ENCODE measurements at places on chromosomes 4 and X. TPM values are rescaled to one million over a fixed set of nuclear protein-coding genes. Genes with fewer than 3 reads are reported as not detected.
A peak's percentile ranks its signal among the peaks of the same experiment; 100 is the strongest.

DNA sequence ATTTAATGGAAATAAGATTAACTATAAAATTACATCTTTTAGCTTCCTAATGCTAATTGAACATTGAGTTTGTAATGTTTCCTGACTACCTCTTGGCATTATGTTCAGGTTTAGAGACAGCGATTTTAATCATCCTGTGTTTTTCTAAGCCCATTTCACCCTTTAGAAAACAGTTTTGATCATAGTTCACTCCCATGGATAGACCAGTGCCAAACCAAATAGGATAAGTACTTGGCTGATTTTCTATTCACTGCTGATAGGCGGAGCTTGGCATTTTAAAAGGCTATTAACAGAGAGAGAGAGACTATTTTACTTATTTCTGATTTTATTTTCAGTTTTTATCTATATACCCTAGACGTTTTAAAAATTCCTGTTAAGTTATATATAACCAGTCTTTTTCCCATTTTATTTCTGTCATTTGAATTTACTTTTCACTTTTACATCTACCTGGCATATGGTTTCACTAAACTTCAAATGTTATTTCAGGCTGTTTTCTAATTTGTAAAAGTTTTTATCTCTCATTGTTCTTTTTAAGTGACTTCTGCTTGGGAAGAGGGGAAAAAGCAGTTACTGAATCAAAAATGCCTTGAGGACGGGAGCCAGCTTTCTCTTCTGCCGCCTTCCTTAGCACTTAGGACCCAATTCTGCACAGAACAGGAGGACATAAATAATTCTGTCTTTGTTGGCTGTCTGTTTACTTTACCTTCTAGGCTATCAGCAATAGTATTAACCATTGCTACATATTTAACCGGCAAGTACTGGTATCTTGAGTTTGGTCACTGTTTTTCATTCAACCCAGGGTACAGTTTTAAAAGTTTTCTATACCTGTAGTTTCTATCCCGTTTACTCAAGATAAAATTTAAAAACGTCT, 46.4 kb downstream of the SGMS2 start:
- no peaks in the 10 kb centered on the region for H3K4me1 ChIP-seq
- H3K27ac ChIP-seq, result no peak overlapping the region
- no peak overlapping the region for H3K4me3 ChIP-seq
- no peaks in the 10 kb centered on the region for H3K36me3 ChIP-seq

- H3K4me1 ChIP-seq, result peaks cover 35% of the 10 kb centered on the region
- no peak for DNase-seq
- peaks cover 24% of the 10 kb centered on the region for H3K36me3 ChIP-seq
- peak overlapping the region; percentile 74 for H3K4me3 ChIP-seq
- peaks cover 4% of the 10 kb centered on the region for H3K27me3 ChIP-seq
- peak overlapping the region; percentile 45 for H3K27ac ChIP-seq
Observed at GRCh38 chr4:24858550-24858949, 54.3 kb downstream of the CCDC149 start.

IDS gene
- total RNA-seq, result 86.4 TPM

GRCh38 chr4:38166082-38166481, 205.9 kb downstream of the PTTG2 start:
- peaks cover under 1% of the 10 kb centered on the region for H3K4me1 ChIP-seq
- DNase-seq, result no peak
- peaks cover 11% of the 10 kb centered on the region for H3K36me3 ChIP-seq
- H3K4me3 ChIP-seq, result no peak overlapping the region
- H3K27me3 ChIP-seq, result peaks cover 5% of the 10 kb centered on the region
- no peak overlapping the region for H3K27ac ChIP-seq

DNA sequence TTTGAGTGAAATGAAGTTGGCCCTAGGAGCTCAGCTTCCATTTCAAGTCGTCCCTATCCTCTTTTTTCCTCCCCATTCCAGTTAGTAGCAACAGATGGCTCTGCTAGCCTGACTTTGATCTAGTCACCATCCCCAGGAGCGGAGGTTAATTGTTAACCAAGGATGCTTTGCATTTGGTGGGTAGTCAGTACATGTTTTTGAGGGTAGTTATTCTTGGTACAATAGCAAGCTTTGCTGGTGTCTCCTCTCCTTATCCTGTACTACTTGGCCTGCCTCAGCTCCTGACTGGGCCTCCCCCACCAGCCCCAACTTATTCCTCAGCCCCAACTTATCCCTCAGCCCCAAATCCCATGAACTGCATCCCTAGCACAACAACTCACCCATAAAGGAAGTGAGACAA, 14.8 kb upstream of the RTL5 start:
- no peak overlapping the region for H3K4me3 ChIP-seq
- H3K4me1 ChIP-seq, result peaks cover 15% of the 10 kb centered on the region
- no peak overlapping the region for H3K27ac ChIP-seq
- H3K27me3 ChIP-seq, result peaks cover 2% of the 10 kb centered on the region

DNA sequence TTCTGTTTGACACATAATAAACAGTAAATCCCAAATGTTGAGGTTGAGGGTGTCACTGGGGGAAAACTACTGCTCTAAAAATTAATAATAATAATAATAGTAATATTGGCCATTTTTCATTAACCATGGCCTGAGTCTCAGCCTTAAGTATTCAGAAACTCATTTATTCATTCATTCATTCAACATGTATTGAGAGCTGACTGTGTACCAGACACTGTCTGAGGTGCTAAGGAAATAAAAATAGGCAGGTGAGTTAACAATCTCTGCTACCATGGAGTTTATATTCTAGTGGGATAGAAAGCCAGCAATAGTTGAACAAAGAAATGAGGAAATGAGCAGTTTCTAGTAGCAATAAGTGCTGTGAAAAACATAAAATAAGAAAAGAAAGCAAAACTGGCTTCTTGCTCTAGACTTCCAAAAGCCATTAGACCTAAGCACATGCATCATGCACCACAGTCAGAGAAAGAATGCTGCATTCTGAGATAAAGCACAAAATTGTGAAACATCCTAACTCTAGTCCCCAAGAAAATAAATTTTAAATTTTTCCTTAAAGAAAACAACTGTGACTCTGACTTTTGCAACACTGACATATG, 278.7 kb downstream of the RCHY1 start:
- no peak overlapping the region for H3K27ac ChIP-seq
- H3K27me3 ChIP-seq, result peaks cover 2% of the 10 kb centered on the region
- no peak for DNase-seq
- H3K4me3 ChIP-seq, result no peak overlapping the region
- no peaks in the 10 kb centered on the region for H3K36me3 ChIP-seq
- H3K4me1 ChIP-seq, result no peaks in the 10 kb centered on the region

RHOH gene
- not detected for total RNA-seq

GRCh38 chrX:47662144-47662657, 3.2 kb upstream of the UXT start:
- no peak overlapping the region for H3K27ac ChIP-seq
- no peak overlapping the region for H3K4me3 ChIP-seq
- no peak for DNase-seq
- no peaks in the 10 kb centered on the region for H3K36me3 ChIP-seq
- H3K4me1 ChIP-seq, result no peaks in the 10 kb centered on the region

ESX1 gene
- total RNA-seq, result not detected

MAGEA9B gene
- total RNA-seq, result not detected

GRCh38 chr4:138697851-138698250, 317.7 kb upstream of the NOCT start:
- H3K4me3 ChIP-seq, result no peak overlapping the region
- no peaks in the 10 kb centered on the region for H3K36me3 ChIP-seq
- H3K27ac ChIP-seq, result peak overlapping the region; percentile 68
- peaks cover 4% of the 10 kb centered on the region for H3K27me3 ChIP-seq

- H3K4me1 ChIP-seq, result peaks cover 2% of the 10 kb centered on the region
- no peak overlapping the region for H3K27ac ChIP-seq
- no peak for DNase-seq
- no peaks in the 10 kb centered on the region for H3K36me3 ChIP-seq
- no peak overlapping the region for H3K4me3 ChIP-seq
- no peaks in the 10 kb centered on the region for H3K27me3 ChIP-seq
Observed at GRCh38 chrX:57651169-57651919, 28.7 kb downstream of the NLRP2B start.

GRCh38 chr4:92307181-92307580, 3.4 kb downstream of the GRID2 start:
- no peak overlapping the region for H3K4me3 ChIP-seq
- peaks cover 12% of the 10 kb centered on the region for H3K27me3 ChIP-seq
- H3K36me3 ChIP-seq, result no peaks in the 10 kb centered on the region
- H3K4me1 ChIP-seq, result peaks cover 3% of the 10 kb centered on the region
- no peak overlapping the region for H3K27ac ChIP-seq
- no peak for DNase-seq

PRRG1 gene
- total RNA-seq, result 4.4 TPM

DNA sequence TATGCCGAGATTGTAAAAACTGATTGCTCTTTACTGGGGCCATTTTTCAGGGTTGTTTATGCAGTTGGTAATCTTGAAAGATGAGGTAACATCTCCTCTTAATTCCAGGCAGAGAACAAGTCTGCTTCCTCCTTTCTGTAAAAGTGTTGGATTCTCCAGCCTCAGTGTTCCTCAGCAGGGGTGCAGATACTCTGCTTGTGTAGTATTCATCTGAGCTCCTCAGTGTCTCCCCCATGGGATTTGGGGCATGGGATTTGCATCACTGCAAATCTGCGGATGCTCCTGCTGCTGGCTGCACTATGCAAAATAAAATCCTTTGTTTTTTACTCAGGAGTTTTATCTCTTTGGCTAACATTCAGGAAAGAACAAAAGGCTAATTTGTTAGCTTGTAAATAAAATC, 104.9 kb upstream of the ATP8A1 start:
- H3K4me1 ChIP-seq, result peaks cover 3% of the 10 kb centered on the region
- H3K36me3 ChIP-seq, result no peaks in the 10 kb centered on the region
- no peak overlapping the region for H3K4me3 ChIP-seq

SMIM10L2A gene
- 3.4 TPM for total RNA-seq

FHIP1A gene
- total RNA-seq, result 2.4 TPM

SLC2A9 gene
- not detected for total RNA-seq

GAB1 gene
- 29.7 TPM for total RNA-seq

- no peak overlapping the region for H3K4me3 ChIP-seq
- no peak overlapping the region for H3K27ac ChIP-seq
- DNase-seq, result no peak
- H3K36me3 ChIP-seq, result no peaks in the 10 kb centered on the region
- H3K4me1 ChIP-seq, result no peaks in the 10 kb centered on the region
- no peaks in the 10 kb centered on the region for H3K27me3 ChIP-seq
Observed at GRCh38 chr4:187550256-187550950, 445.2 kb upstream of the ZFP42 start.

KCTD8 gene
- total RNA-seq, result 23.2 TPM

GPM6B gene
- total RNA-seq, result 516 TPM

GRCh38 chr4:80196259-80196921, 913 bp upstream of the PRDM8 start:
- H3K4me1 ChIP-seq, result peaks cover 30% of the 10 kb centered on the region
- peak; percentile 67 for DNase-seq
- H3K27me3 ChIP-seq, result peaks cover 11% of the 10 kb centered on the region
- H3K27ac ChIP-seq, result peak overlapping the region; percentile 45

LEF1 gene
- total RNA-seq, result 0.98 TPM

- no peak overlapping the region for H3K27ac ChIP-seq
- H3K4me3 ChIP-seq, result no peak overlapping the region
- DNase-seq, result no peak
Observed at GRCh38 chrX:69109706-69110105, 55.5 kb downstream of the PJA1 start.

TCEANC gene
- 6.3 TPM for total RNA-seq

- H3K27ac ChIP-seq, result no peak overlapping the region
- no peaks in the 10 kb centered on the region for H3K36me3 ChIP-seq
- no peaks in the 10 kb centered on the region for H3K27me3 ChIP-seq
- no peak for DNase-seq
Observed at GRCh38 chrX:97527725-97528124, 644.0 kb downstream of the RPA4 start.

DNA sequence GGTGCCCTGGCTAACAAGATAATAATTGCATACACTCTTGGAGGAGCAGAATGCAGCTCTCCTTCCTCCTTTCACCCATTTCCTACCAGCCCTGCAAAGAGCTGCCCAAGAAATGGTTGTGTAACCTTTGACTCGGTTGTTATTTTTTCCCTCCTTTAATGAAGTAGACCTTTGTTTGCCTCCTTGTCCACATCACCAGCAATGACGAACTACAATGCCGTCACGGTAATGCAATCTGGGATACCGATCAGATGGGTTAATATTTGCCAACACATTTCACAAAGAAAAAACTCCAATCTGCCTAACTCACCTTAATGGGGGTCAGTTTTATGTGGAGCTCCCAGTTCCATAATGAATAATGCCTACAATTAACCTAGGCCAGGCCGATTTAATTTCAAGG, 32.0 kb downstream of the GPRIN3 start:
- no peak overlapping the region for H3K4me3 ChIP-seq
- H3K4me1 ChIP-seq, result peaks cover 28% of the 10 kb centered on the region
- H3K36me3 ChIP-seq, result peaks cover 8% of the 10 kb centered on the region
- H3K27me3 ChIP-seq, result no peaks in the 10 kb centered on the region
- DNase-seq, result no peak

DNA sequence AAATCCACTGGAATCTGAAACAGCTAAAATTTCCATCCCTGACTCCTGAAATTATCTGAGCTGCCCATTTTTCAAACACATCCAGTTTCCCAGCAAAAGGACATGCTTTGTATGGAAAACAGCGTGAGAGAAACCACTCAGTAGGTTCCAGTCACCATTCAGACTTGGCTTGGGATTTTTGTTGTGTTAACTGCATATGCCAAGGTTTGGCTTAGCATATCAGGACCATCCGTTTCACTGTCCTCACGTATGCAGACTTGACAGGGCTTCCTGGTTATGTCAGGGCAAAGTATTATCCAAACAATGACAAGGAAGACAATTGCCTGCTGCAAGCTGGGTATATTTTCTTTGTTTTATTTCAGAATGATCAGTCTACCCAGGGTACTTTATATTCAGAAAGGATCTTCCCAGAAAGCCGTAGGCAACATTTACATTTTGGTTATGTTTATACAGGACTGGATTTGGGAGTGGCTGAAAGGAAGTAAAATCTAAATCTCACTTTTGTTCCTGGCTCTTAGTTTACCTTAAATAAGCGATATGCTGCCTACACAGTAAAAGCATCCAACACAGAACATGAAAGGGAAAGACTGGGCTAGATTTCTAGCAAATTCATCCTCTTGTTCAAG, 41.3 kb upstream of the CCKAR start:
- no peak overlapping the region for H3K4me3 ChIP-seq
- no peaks in the 10 kb centered on the region for H3K4me1 ChIP-seq
- no peak overlapping the region for H3K27ac ChIP-seq
- DNase-seq, result no peak
- H3K27me3 ChIP-seq, result no peaks in the 10 kb centered on the region
- no peaks in the 10 kb centered on the region for H3K36me3 ChIP-seq

DNA sequence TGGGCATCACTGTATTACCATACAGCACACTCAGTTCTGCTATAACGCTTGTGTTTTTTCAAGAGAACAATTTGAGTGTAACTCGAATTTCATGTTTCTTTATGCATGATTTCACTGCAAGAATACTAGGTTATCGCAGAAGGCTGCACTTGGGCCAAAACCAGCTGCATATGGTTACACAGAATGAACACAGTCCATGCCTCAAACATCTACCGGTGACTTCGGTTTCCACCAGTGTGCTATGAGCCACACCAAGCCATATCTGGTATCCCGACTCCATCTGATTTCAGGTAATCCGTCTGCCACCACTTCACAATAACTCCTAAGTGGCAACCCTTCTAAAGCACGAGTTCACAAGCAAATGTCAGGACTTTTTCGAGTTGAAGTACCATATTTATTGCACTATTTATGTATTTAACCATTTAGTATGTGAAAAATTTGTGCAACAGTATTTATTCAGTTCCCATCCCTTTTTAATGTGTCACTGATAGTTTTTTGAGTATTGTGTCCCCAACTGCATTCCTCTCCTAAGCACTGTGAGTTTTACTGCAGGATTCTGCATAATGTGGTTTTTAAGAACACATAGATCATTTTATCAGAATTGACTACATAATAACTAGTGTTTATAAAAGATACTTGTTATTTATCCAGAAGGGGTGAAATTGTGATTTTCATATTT, 111.8 kb downstream of the APBB2 start:
- no peaks in the 10 kb centered on the region for H3K36me3 ChIP-seq
- H3K4me3 ChIP-seq, result no peak overlapping the region
- no peak overlapping the region for H3K27ac ChIP-seq
